CD14-positive monocyte (primary cell): ENCODE measurements at places on chromosomes 2 and 18.

DNA sequence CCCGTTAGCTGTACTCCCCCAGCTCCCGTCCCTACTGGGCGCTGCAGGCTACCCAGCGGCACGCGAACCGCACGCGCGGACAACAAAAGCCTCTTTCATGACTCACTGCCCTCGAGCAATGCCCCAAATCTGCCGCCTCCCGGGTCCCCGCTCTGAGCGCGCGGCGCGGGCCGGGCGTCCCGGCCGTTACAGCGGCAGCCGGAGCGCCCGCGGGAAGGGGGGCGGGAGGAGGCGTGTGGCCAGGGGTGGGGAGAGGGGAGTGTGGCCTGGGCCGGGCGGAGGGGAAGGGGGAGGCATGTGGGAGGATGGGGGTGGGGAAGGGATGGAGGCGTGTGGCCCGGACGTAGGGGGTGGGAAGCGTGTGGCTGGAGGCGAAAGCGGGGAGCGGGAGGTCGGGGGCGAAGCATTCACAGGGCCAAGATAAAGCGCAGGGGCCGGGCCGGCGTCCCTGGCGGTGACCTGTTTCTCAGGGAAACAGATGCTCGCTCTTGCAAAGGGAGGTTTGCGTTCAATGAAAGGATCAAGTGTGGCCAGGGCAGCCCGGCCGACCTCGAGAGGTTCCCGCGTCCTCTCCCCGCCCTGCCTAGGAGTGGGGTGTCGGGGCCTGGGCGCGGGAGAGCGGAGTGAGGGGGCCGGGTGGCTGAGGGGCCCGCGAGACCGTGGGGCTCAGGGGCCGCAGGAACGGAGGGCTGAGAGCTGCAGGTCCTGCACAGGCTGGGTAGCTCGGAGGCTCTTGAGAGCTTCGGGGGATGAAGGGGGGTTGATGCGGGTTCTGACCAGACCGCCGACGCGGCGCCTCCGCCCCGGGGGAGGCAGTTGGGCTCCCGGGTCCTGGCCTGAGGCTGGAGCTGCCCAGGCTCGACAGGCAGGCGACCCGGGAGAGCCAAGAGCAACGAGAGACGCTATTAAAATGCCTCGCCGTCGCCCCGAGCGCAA lies 3.5 kb upstream of the NEUROD1 start:
- no peak for DNase-seq

DNA sequence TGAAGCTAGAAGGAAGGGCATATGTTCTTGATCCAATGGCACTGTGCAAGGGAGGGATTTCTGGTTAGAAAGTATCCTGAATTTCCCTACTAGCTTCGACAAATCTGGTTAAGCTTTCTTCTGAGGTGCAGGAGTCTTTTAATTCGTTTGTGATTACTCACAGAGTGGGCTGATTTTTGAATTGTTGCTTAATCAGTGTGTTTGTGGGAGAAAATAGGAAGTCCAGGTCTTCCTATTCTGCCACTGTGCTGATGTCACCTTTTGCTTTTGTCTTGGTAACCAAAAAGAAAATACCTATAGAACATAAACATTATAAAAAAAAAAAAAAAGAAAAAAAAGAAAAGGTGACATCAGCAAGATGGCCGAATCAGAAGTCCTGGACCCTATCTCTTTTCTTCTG lies 1008.6 kb downstream of the TSN start:
- no peak for DNase-seq

- DNase-seq: no peak
These were observed 151.0 kb downstream of the MREG start for GRCh38 chr2:215862351-215862771.

GRCh38 chr2:173596244-173596643 lies 241.6 kb downstream of the CDCA7 start:
- no peak for DNase-seq

- DNase-seq: no peak
These were observed 46.2 kb downstream of the FAM168B start for GRCh38 chr2:131046918-131047652.

- DNase-seq: no peak
These were observed 20.4 kb downstream of the GPD2 start for GRCh38 chr2:156456616-156457015.

GRCh38 chr2:119197529-119198239 lies 25.9 kb upstream of the STEAP3 start:
- DNase-seq: no peak

GRCh38 chr2:96842600-96842999 lies 1.2 kb downstream of the ANKRD23 start:
- no peak for DNase-seq

DNA sequence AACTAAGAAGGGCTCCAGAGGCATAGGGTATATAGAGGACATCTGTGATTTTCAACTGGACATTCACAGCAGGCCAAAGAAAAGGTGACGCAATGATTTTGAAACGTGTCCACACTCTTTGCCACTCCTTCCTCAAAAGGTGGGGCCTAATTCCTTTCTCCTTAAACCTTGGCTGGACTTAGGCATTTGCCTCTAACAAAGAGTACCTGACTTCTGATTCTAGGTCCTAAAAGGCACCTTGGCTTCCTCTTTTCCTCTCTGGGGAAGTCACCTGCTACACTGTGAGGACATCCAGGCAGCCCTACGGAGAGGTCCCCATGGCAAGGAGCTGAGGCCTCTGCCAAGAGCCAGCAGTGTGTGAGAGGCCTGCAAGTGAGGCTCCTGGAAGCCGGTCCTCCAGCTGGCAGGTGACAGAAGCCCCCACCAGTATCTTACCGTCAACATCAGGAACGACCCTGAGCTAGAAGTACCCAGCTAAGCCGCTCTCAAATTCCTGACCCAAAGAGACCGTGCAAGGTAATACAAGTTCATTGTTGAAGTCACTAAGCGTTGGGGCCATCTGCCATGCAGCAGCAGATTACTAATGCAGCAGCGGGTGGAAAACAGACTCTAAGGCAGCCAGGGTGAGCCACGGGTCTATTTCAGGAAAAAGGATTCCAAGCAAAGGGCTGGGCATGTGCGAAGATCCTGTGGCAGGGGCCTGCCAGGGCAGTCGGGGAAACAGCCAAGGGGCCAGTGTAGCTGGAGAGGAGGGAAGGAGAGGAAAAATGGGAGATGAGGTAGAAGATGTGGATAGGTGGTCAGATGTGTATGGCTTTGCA lies 7.4 kb upstream of the HES6 start:
- DNase-seq: no peak

DNA sequence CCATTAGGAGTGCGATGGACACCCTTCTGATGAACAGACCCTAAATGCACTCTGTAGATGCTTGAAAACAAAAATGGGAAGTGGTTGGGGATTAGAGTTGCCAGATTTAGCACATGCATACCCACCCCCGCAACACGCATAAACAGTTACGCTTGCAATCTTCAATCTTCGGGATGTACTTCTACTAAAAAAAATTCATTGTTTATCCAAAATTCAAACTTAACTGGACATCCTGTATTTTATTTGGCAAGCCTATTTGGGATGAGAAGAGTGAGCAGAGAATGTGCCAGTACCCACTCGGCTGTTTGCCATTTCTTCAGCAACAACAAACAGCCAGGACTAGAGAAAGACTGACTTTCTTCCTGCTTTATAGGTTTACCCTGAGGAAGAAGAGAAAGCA lies 18.4 kb downstream of the KIAA2012 start:
- DNase-seq: no peak

- DNase-seq: no peak
These were observed 296.4 kb upstream of the ACVR2A start for GRCh38 chr2:147548451-147548850.

DNA sequence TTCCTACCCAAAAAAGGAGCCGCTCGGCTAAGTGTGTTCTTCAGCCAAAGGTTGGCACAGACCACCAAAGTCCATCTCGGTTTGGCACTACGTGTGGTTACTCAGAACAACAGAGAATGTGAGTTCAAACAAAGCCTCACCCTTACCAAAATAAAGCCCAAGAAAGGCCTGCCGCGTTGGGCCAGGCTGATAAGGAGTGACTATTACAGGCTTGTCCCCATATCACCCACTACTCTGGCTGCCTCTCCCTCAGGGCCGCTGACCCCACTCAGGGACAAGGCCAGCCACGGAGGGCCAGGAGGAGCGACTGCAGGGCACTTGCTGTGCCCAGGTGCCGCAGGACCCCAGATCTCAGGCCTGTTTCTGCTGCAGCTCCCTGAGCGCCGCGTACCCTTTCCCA lies 13.8 kb downstream of the HS1BP3 start:
- DNase-seq: no peak

- DNase-seq: no peak
These were observed 47.2 kb upstream of the XPO1 start for GRCh38 chr2:61585383-61585782.

- DNase-seq: no peak
These were observed 61.4 kb downstream of the BCL2L11 start for GRCh38 chr2:111182121-111182520.

DNA sequence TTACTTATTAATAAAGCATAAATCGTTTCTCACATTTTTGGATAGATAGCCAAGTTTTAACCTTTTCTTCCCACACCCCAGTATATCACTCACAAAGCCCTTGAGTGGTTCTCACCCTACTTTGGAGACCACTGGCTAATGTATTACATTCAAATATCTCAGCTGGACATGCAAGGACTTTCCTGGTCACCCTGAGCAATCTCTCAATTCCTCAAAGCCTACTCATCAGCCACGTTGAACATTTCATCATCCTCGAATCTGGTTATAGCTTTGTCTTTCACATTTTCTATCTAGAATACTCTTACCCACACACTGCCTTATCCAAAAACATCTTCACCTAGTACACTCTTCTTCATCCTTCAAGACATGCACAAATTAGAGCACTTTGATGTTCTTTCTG lies 71.1 kb upstream of the MAPRE2 start:
- DNase-seq: no peak

DNA sequence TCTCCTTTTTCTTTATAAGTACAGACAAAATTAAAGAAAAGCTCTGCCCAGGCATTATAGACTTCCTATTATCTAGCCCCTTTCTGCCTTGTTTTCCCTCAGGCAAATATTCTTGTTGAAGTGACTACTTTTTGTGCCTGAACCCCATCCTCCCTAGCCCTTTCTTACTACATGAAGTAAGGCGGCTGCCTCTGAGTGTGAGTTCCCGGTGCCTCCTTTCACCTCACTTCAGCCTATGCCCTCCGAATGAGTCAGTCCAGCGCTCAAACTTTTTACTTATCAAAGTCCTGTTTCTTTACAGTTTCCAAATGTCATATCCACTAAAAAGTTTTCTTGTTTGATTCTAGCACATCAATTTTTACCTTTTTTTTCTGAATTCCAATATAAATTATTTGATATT lies 778.3 kb upstream of the NRXN1 start:
- DNase-seq: no peak

GRCh38 chr18:10081492-10081891 lies 167.7 kb downstream of the VAPA start:
- no peak for DNase-seq

GRCh38 chr18:37395138-37395537 lies 170.5 kb downstream of the CELF4 start:
- no peak for DNase-seq
